Esophagus squamous epithelium (tissue), 5 donors: ENCODE measurements at places on chromosomes 3 and 15.

- no peak for DNase-seq
These were observed 56.7 kb upstream of the UBE2Q2 start for GRCh38 chr15:75786575-75786947.

GRCh38 chr15:56628893-56629532, 104.3 kb downstream of the ZNF280D start:
- DNase-seq: no peak

DNA sequence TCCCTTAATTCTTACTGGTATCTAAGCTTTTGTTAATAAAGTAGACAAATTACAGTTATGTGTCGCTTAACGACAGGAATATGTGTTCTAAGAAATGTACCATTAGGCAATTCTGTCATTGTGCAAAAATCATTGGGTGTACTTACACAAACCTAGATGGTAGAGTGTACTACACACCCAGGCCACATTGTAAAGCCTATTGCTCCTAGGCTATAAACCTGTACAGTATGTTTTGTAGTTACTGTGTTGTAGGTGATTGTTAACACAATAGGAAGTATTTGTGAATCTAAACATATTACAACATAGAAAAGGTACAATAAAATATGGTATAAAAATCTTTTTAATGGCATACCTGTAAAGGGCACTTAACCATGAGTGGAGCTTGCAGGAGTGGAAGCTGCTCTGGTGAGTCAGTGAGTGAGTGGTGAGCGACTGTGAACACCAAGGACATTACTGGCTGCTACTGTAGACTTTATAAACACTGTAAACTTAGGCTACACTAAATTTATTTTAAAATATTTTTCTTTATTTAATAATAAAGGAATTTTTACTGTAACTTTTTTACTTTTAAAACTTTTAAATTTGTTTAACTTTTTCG, 47.4 kb downstream of the FSIP1 start:
- no peak for DNase-seq

- no peak for DNase-seq
These were observed 96.3 kb downstream of the STT3B start for GRCh38 chr3:31629054-31629453.

GRCh38 chr3:171711461-171712170, 98.7 kb downstream of the PLD1 start:
- DNase-seq: no peak

DNA sequence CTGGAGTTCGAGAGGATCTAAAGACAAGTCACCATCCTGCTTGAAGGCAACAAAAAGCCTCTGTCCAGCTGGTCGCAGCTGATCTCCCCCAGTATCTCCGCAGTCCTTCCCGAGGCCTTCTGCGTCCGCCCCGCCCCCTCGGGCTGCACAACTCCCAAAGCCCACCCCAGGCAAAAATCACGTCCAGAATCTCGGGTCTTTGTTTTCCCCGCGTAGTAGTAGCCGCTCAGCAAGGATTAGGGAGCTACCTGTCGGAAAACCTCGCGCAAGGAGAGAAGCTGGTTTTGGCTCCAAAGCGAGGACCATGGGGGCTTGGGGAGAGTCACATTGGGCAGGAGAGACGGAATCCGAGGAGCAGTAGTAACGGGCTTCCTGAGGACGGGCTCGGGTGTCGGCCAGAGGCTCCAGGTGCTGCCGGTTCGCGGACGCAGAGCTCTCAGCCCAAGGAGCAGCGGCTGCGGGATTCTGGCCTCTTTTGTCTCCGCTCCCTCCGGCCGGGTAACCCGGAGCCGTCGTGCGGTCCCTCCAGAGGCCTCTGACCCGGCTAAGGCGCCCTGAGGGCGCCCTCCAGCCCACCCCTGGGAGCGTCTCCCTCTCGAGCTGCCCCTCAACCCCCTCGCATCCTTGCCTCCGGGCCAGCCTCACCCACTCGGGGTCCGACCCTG, 401 bp downstream of the ZSCAN29 start:
- DNase-seq: no peak

DNA sequence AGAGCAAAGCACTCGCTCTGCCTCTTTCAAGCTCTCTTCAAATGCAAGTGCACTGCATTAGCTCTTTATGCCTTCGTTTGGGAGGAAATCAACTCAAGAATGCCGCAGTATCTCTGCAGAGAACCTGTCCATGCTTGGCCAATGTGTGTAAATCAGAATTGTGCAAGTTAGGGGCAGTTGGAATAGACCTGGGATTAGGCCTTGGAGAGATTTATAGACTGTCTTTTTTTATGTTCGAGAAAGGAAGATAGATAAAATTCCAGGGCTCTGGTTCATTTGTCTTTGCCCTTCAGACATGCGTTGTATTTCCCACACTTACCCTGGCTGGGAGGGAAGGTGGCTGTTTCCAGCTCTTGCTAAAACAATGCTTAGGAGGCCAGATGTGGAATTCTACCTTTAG, 163.7 kb downstream of the MOBP start:
- no peak for DNase-seq

- DNase-seq: no peak
These were observed 181.0 kb downstream of the ATG7 start for GRCh38 chr3:11452885-11453847.

DNA sequence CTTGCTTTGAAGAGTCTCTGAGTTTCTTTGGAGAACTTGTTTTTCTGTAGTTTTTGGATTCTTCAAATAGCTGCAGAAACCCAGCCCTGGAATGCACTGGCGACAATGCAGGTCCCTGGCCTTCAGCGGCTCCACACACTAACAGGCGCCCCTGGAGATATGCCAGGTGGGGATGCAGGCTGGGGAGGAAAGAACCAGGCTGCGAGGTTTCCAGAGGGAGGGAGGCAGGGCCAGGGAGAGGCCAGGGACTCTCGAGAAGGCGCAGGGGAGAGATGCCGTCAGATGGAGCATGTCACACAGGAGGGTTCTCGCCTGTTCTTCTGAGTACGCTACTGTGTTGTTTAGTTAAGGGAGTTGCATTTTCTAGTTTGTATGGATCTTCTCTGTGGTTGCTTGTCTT, 283.1 kb downstream of the GABRG3 start:
- DNase-seq: no peak

DNA sequence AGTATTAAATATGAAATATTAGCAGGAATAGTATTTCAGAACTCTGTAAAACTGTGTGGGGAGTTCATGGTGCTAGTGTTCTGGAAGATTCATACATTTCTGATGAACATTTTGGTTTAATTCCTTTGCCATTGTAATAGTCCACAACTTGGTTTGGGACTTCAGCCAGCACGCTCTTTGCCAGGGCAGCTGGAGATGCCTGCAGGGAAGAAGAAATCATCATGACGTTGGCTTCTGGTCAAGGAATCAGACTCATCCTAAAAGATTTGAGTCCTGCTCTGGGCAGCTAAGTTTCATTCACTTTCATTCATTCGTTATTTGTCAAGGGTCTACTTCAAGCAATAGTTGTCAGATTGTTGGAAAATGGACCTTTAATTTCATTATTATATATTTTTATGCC, 32.4 kb upstream of the MRPL3 start:
- DNase-seq: no peak

DNA sequence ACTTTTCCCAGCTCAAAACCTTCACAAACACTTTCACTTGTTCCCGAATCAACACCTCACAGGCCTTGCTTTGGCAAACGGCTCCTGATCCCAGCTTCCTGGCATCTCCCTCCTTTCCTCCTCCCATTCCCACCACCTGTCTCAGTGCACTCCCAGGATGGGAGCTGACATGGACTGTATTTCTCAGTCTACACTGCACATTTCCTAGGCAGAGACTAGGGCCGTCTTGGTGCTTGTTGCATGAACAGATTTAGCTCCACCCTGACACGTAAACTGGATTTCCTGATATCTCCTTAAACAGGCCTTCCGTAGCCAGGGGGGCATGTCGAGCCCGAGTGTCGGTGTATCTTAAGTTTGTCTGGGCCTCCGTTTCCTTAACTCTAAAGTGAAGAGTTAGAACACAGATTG, 790 bp upstream of the WHAMM start:
- DNase-seq: no peak

- DNase-seq: no peak
These were observed 167.9 kb downstream of the GREM1 start for GRCh38 chr15:32885713-32886112.

- no peak for DNase-seq
These were observed 80.8 kb downstream of the RARB start for GRCh38 chr3:25508901-25509300.

- DNase-seq: no peak
These were observed 296.7 kb downstream of the PTPRG start for GRCh38 chr3:61858054-61858453.
